ENCODE measurements at places on chromosomes 12 and 14.

- no peak for DNase-seq
These were observed 93.8 kb upstream of the MON2 start for GRCh38 chr12:62372825-62373224.

DNA sequence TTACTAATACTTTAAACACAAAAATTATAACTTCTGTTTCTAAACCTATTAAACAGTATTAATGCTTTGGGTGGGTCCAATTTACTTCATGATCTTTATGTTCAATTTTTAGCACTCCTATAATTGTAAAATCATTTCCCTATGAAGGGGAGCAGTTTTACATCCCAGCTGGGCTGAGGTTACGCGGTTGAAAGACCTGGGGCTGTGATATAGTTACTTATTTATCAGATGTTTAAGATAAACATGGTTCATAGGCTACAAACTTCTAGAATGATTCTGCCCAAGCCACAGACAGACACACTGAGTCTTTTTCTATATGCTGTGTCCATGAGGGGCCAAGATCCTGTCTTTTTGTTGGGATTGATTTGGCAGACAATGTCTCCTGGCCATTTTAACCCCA lies 44.4 kb downstream of the DYRK2 start:
- no peak for DNase-seq

DNA sequence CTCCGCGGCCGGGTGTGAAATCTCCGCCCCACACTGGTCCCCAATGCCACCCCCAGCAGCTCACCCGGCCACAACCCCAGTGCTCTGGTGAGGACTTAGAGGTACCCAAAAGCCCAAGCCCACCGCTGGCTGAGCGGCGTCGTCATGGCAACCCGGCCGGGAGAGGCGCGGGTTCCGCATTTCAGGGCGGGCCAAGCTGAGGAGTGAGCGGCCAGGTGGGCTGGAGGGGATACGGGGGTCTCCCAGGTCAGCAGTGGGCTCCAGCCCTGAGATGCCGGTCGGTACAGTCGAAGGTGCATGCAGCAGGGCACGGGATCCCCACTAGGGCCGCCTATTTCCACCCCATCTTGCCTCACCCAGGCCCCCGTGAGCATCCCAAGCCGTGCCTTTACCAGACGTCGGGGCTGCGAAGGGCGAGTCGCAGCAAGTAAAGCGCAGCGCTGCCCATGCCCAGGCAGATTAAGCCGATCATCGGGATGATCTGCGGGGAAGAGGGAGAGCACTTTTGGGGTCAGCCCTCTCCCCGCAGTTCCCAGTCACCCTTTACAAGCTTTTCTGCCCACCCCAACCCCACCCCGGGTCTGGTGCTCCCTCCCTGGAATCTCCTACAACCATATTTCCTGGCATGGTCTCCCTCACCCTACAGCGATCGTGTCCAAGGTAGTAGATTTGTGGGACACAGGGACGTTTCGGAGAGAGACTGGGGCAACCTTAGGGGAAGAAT lies 6.9 kb downstream of the SHMT2 start:
- no peak for DNase-seq

- no peak for DNase-seq
These were observed 31.1 kb upstream of the POC1B start for GRCh38 chr12:89556976-89557375.

GRCh38 chr14:89936654-89937185 lies 17.8 kb downstream of the EFCAB11 start:
- no peak for DNase-seq

- no peak for DNase-seq
These were observed 18.6 kb downstream of the AGAP2 start for GRCh38 chr12:57719777-57720605.

DNA sequence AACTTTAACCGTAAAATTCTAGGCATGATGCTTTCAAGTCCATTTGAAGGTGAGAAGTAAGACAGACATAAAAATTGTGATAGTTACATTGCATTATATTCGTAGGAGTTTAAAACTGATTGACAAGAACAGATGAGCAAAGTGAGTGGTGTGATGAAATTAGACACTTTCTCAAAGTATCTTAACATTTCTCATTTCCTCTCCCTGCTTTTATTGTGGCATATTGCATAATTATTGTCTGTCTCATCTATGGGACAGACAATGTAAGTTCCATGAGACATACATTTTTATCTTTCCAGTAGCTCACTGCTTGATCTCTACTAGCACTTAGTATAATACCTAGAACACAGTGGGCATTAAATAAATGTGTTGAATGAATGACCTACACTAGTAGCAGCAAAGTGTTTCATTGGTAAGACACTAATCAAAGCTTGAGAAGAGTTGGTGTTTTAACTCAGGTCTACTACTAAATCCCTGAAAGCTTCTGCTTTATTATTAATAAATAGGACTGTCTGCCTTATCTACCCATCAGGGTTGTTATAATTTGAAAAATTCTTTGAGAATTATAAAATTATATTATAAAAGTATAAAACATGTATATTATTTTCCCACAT lies 19.0 kb downstream of the A2M start:
- DNase-seq = no peak

DNA sequence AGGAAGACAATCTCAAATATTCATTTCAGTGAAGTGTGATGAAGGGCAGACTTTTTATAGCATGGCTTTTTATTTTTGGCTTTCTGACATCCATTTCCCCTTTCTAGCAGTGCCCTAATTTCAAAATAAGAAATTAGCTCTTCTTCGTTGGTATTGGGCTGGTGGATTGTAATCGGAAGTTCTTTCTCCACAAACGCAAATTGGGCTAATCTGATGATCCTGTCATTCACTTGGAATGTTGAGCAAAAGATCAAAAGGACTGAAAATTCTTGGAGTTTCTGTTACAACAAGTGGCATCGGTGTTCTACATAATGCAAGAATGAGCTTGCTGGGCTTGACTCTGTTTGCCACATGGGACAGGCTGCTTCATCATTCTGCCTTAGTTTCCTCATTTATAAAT lies 1182.8 kb downstream of the FLRT2 start:
- DNase-seq = no peak

- peak; percentile 69 for DNase-seq
These were observed 95.5 kb upstream of the ETV6 start for GRCh38 chr12:11553871-11554533.

- no peak for DNase-seq
These were observed 234.9 kb downstream of the KTN1 start for GRCh38 chr14:55814873-55815272.
